SW480 (cell line): ENCODE measurements at places on chromosomes 7 and 10.

GRCh38 chr7:30329716-30330115 is 45.3 kb downstream of the ZNRF2 start:
- no peak for DNase-seq

DNA sequence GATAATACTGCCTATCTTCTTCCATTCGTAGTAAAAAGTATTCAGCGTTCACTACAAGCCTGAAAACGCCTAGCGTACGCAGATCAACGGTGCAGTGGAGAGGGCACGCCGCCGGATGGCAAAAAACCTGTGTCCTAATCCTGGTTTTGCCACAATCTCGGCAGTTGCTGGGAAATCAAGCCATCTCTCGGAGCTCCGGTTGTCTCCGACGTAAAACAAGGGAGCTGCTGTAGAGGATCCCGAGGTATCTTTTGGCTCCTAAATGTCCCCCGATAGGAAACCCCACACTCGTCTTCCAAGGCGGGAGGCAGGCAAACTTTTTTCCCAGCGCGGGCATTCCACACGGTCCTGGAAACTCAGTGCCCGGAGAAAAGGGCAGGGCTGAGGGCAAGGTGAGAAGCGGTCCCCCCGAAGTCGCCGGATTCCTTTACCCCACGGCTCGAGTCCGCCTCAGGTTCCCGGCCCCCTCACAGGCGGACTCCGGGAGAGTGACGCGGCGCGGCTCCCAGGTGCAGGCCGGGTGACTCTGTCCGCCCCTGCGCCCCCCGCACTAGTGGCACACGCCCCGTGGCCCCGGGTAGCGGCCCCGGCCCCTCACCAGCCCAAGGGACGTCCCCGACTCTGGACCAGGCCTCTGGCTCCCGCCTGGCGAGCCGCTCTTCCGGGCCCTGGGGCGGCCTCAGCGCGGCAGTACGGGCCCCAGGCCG is 649 bp downstream of the IDE start:
- peak; percentile 57 for DNase-seq

- no peak for DNase-seq
Observed at GRCh38 chr10:31274310-31274709, 44.7 kb upstream of the ZEB1 start.

- DNase-seq, result no peak
Observed at GRCh38 chr7:12684733-12685132, 2.7 kb upstream of the ARL4A start.

GRCh38 chr7:127678947-127679346 is 27.0 kb downstream of the SND1 start:
- DNase-seq, result no peak

- no peak for DNase-seq
Observed at GRCh38 chr7:52586704-52587103, 448.7 kb upstream of the POM121L12 start.

- no peak for DNase-seq
Observed at GRCh38 chr10:17188644-17189172, 12.8 kb downstream of the TRDMT1 start.

DNA sequence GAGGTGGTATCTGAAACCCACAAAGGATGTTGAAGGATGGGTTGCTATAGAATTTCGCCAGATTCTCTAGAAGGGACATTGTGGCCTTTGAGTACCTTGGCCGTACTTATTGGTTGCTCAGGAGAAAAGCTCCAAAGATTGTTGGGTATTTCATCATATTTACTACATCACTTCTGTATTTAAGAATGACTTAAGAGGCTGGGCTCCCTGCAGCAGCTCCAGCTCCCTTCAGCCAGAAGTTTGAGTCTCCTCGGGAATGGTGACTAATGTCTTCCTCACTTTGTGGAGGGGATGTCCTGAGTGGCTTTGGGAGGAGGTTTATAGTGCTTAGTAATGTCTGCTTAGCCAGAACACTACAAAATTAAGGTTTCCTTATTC is 18.1 kb downstream of the MINDY4 start:
- DNase-seq, result no peak

DNA sequence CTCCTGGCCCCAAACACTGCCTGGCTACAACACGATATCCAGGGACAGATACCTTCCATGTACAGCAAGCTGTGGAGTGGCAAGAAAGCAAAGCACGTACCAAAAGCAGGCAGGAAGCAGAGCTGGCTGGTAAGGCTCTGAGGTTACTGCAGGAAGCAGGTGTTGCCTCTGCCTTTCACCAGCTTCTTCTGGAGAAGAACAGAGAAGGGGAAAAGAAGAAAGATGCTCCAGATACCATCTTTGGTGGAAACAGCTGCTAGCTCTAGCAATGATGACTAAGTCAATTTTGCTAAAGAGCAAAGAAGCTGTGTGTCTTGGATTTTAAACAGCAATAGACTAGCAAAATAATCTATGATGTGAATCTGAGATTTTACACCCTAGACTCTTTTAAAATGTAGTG is 34.9 kb upstream of the PRSS1 start:
- DNase-seq, result no peak

GRCh38 chr10:132679217-132679595 is 106.7 kb downstream of the NKX6-2 start:
- no peak for DNase-seq

DNA sequence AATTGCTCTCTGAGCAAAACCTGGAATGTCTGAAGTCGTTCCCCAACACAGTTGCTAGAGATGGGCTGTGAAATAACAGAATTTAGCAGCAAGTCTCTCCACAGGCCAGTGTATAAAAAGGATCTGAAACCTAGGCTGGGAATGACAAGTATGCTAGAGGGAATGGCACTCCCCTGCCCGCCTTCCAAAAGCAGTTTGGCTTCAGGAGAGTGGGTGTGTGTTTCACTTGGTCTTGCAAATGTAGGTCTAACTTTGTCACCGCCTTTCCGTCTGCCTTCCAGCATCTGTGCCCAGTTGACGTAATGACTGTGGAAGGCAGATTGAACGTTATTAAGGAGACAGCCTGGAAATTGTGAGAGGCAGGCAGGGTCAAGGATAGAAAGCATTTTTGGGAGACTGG is 18.0 kb upstream of the MTURN start:
- DNase-seq, result no peak

DNA sequence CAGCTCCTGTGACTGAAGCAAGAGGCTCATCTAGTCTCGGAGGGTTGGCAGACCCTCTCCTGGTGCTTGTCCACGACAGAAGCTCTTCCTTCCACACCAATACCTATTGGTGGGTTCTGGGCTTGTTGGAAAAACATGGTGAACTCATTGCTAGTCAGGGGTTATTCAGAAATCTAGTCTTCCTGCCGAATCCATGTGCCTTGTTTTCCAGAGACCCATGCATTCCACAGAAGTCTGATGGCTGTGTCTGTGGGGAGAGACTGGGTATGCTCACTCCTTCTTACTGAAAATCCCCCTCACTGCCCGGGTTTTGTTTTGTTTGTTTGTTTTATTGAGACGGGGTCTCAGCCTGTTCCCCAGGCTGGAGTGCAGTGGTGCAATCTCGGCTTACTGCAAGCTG is 138.3 kb downstream of the DNAJB6 start:
- DNase-seq, result no peak

DNA sequence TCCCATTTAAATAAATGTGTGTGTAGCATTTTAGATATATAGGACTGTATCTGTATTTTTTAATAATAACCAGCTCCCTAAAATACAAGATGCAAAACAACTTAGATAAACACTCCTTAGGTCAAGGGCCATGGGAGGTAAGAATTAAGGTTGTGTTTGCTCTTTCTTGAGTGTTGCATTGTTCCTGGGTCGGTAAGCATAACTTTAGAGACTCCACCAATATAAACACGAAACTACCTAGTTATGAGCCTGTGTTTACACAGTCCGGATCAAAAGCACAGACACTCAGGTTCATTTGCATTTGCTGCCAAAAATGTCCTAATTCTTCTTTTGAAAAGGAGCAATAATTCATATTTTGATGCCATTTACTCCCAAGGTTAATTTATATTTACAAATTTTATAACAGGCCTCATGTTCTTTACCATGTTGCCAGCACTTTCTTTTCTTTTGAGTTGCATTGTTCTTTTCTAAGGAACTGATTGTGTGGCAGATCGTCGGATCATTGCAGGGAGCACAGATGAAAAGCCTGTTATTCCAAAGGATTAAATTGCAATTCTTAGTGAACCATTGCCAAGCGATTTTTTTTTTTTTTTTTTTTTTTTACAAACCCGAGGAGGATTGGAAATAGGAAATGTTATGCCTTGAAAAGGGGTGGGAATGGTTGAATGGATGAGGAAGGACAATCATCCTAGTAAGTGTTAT is 45.8 kb upstream of the GLCCI1 start:
- DNase-seq, result no peak

DNA sequence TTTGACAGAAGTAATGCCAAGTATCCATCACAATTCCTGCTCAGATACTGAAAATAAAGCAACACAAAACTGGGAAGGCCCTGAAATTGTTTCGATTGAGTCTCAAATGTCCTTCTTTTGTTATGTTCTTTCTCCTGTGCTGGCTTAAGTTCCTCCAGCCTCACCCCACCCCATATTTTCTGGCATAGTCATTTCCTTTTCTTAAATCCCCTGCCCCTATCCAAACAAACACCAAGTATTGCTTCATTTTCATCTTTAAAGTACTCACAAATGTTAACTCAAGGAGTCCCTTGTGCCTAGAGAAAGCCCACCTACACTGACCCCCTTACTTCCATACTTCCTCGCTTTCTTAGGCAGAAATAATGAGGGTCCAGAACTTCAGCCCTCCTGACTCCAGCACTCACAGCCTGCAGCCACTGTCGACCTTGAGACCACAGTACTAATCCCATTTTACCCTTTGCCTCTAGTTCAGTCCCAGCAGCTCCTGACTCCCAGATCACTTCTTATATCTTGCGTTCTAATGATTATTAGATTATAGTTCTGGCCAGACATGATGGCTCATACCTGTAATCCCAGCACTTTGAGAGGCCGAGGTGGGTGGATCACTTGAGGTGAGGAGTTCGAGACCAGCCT is 73.2 kb upstream of the ST8SIA6 start:
- no peak for DNase-seq

- no peak for DNase-seq
Observed at GRCh38 chr10:396535-397220, 261.4 kb downstream of the ZMYND11 start.
